Mucosa of gallbladder (tissue), 1 donor: ENCODE measurements at places on chromosomes 1 and 21. TPM values are rescaled to one million over a fixed set of nuclear protein-coding genes. Genes with fewer than 3 reads are reported as not detected.

MANEAL gene
- 6.9 TPM for total RNA-seq

ACOT11 gene
- 38.1 TPM for total RNA-seq

CHODL gene
- 0.43 TPM for total RNA-seq

CD53 gene
- 39.4 TPM for total RNA-seq

KCNJ9 gene
- total RNA-seq, result not detected

IFNLR1 gene
- 11.2 TPM for total RNA-seq

SLFNL1 gene
- 0.60 TPM for total RNA-seq

SIPA1L2 gene
- total RNA-seq, result 20.6 TPM

ADAMTSL4 gene
- total RNA-seq, result 17.2 TPM

EPHA10 gene
- 8.5 TPM for total RNA-seq

DYNLT4 gene
- total RNA-seq, result not detected

RBM15 gene
- total RNA-seq, result 23.8 TPM

DSCAM gene
- 0.09 TPM for total RNA-seq

OR2AK2 gene
- not detected for total RNA-seq

ARTN gene
- 2.1 TPM for total RNA-seq

S100A8 gene
- 7.0 TPM for total RNA-seq

AMY1B gene
- total RNA-seq, result not detected

RPF1 gene
- total RNA-seq, result 22.4 TPM

CREB3L4 gene
- 18.5 TPM for total RNA-seq

ASCL5 gene
- total RNA-seq, result 0.12 TPM

MARK1 gene
- total RNA-seq, result 5.1 TPM

PTGFR gene
- total RNA-seq, result 4.3 TPM

KCNJ15 gene
- 158 TPM for total RNA-seq

CORT gene
- total RNA-seq, result 0.66 TPM

CYP4A22 gene
- total RNA-seq, result 0.86 TPM

ERG gene
- total RNA-seq, result 10.0 TPM

H6PD gene
- total RNA-seq, result 45.6 TPM

CLCA2 gene
- total RNA-seq, result not detected

GPR137B gene
- total RNA-seq, result 30.5 TPM

NUDT4B gene
- total RNA-seq, result 0.46 TPM

LYST gene
- total RNA-seq, result 20.1 TPM

OPRD1 gene
- not detected for total RNA-seq

SEMA4A gene
- 24.4 TPM for total RNA-seq

ADSS2 gene
- 32.4 TPM for total RNA-seq

USP25 gene
- total RNA-seq, result 36.6 TPM

CCDC185 gene
- total RNA-seq, result not detected

C1QA gene
- total RNA-seq, result 164 TPM

LCE3E gene
- not detected for total RNA-seq

CADM3 gene
- 5.2 TPM for total RNA-seq

IGFN1 gene
- total RNA-seq, result 0.40 TPM

INSRR gene
- total RNA-seq, result 0.58 TPM

GPR3 gene
- 0.09 TPM for total RNA-seq

EDN2 gene
- total RNA-seq, result 0.83 TPM

TMOD4 gene
- total RNA-seq, result 0.78 TPM

LRRIQ3 gene
- 0.95 TPM for total RNA-seq

SPRR5 gene
- not detected for total RNA-seq

MATN1 gene
- 0.12 TPM for total RNA-seq

WNT9A gene
- total RNA-seq, result 2.2 TPM

KLF17 gene
- total RNA-seq, result not detected

RAB3B gene
- total RNA-seq, result 38.3 TPM

GLIS1 gene
- total RNA-seq, result 0.17 TPM

TTC34 gene
- 1.4 TPM for total RNA-seq

TDRD10 gene
- 2.3 TPM for total RNA-seq

LYPLA2 gene
- total RNA-seq, result 63.2 TPM

CYP4B1 gene
- total RNA-seq, result 6.7 TPM

MIA3 gene
- total RNA-seq, result 78.6 TPM

SLC9C2 gene
- total RNA-seq, result not detected

ACTA1 gene
- 0.17 TPM for total RNA-seq

MTARC2 gene
- total RNA-seq, result 78.0 TPM
